ENCODE measurements at places on chromosomes 3 and 15.

- DNase-seq = no peak
Measured at GRCh38 chr3:13822871-13823585, 56.8 kb downstream of the WNT7A start.

GRCh38 chr3:174100744-174101143 is 703.2 kb downstream of the NLGN1 start:
- no peak for DNase-seq

- DNase-seq = no peak
Measured at GRCh38 chr15:69265347-69265955, 33.3 kb upstream of the PAQR5 start.

DNA sequence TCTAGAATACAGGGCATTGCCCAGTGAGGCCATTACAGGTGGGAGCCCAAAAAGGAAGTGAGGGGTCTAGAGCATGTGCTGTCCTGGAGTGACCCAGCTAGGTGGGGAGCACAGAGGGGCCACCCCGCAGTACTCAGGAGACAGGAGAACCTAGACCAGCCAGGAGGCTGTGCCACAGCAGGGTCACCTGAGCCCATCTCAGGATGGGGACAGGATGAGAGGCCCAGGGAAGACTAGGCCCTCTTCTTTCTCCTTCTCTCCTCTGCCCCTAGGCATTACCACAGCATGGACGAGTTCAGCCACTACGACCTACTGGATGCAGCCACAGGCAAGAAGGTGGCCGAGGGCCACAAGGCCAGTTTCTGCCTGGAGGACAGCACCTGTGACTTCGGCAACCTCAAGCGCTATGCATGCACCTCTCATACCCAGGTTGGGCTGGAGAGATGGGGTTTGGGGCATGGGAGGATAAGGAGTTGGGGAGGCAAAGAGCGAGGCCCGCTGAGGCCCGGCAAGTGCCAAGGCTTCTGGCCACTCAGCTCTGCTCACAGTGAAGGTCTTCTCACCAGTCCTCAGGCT is 20.6 kb downstream of the LOXL1 start:
- DNase-seq = no peak

DNA sequence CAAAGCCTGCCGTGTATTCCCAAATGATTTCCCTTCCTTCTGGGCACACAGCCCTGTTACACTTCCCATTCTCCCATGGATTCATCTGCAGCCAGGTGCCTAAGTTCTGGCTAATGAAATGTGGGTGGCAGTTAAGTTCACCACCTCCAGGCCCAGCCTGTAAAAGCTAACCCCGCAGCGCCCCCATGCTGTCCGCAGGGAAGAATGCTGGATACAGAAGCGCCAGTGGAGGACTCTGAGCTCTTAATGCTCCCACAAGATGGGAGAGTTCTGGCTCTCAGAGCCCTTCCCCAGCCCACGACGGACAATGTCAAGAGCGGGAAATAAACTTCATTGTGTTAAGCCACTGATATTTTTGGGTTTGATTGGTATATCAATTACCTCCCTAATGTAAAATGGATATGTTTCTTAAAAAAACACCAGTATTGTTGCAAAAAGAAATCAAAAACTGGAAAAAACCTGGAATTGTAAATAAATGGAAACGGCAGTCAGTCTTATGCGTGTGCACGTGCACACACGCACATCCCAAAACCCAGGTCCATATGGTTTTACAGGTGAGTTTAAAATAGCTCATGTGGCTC is 37.7 kb upstream of the FGD5 start:
- no peak for DNase-seq

GRCh38 chr15:80709542-80709941 is 14.4 kb downstream of the ABHD17C start:
- no peak for DNase-seq

DNA sequence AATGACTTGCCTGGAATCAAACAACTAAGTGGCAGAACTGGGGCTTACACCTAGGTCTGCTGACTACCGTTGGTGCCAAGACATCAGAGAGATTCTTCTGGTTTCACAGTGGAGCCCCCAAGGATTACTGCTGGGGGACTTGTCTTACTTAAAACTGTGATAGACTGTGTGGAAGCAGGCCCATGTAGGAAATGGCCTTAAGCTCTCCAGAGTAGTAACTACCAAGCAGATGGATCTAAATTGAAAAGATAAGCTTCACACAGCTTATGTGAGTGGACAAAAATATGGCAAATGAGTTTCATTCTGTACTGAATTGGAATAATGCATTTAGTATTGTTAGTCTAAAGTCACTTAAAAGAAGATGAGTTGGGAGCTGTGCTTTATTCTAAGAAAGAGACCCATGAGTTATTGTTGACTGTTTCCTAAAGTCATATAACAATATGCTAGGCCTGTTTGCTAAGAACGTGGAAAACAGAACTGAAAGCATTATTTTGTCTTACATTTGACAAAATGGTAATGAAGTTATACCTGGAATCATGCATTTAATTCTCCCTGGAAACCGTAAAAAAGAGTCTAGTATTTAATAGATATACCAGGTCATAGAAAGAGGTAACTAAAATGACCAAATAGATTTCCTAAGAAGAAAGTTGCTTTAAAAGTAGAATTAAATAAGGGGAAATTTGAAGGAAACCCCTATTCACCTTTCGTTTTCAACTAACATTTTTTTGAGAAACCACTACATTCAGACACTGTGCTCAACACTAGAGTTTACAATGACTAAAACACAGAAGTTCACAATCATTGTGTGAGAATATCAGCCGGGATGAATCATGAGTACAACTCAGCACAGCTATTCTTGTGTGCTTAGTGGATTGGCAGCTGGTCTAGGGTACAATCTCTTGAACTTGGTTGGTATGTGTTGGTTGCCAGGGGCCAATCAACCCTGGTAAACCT is 13.0 kb upstream of the MAPK6 start:
- DNase-seq = no peak

- DNase-seq = no peak
Measured at GRCh38 chr3:125289429-125289981, 77.0 kb upstream of the SLC12A8 start.

GRCh38 chr3:114565216-114565615 is 271.4 kb downstream of the TIGIT start:
- no peak for DNase-seq

GRCh38 chr3:10561162-10561945 is 56.0 kb upstream of the ATP2B2 start:
- no peak for DNase-seq

DNA sequence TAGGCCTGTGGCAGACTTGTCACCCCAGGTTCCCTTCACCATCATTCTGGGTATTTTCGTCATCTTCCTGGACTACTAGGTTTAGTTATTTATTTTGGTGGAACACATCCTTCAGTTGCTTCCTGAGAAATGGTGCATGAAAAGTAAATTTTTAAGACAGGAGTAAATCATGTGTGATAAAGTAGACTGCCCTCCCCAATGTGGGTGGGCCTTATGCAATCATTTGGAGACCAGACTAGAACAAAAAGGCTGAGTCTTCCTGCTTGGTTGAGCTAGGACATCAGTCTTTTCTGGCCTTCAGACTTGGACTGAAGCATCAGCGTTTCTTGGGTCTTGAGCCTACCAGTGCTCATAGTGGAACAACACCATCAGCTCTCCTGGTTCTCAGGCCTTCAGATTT is 50.7 kb upstream of the SLC2A2 start:
- DNase-seq = no peak

DNA sequence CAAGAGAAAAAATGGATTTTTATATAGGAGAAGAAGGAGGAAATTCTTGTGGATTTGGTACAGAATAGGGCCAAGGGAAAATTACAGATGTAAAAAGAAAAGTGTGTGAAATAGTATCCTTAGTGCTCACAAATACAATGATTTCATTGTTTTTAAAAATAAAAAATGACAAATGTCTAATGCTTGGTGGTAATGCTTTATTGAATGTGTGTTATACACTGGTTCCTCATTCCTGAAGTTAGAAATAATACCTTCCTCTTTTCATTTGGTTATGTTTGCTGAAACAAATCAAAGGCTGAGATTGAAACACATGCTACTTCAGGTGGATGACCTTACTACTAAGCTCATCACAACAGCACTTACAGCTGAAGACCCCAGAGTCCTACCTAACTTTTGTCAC is 37.7 kb upstream of the CCR2 start:
- DNase-seq = no peak

DNA sequence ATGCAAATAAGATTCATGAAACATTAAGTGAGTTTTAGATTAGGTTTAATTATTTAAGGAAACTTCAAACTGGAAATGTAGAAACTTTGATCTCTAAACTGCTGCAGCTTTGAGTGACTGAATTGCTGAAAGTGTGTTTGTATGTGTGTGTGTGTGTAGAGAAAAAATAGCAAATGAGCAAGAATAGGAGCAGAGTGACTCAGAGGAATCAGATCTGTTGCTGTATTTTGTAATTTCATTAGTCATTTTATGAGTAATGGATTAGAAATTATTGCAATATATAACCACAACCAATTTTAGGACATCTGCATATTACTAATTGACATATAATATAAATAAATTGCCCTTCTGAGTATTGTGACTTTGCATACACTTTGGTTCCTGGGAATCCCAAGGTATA is 52.8 kb upstream of the SLC9A9 start:
- DNase-seq = no peak

DNA sequence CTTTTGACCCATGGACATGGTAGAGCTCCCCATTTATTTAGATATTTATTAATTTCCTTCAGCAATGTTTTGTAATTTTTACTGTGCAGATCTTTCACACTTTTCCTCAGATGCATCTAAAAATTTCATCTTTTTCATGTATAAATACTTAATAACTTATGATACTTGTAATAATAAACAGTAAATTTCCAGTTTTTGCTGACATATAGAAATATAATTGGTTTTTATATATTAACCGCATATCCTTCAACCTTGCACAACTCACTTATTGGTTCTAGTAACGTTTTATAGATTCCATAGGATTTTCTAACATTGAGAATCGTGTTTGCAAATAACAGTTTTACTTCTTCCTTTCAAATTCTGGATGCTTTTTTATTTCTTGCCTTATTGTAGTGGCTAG is 3.5 kb upstream of the ZNF621 start:
- DNase-seq = no peak

- DNase-seq = no peak
Measured at GRCh38 chr3:45962033-45962432, 18.8 kb downstream of the CXCR6 start.

GRCh38 chr15:26394801-26395200 is 378.1 kb downstream of the GABRB3 start:
- DNase-seq = no peak

DNA sequence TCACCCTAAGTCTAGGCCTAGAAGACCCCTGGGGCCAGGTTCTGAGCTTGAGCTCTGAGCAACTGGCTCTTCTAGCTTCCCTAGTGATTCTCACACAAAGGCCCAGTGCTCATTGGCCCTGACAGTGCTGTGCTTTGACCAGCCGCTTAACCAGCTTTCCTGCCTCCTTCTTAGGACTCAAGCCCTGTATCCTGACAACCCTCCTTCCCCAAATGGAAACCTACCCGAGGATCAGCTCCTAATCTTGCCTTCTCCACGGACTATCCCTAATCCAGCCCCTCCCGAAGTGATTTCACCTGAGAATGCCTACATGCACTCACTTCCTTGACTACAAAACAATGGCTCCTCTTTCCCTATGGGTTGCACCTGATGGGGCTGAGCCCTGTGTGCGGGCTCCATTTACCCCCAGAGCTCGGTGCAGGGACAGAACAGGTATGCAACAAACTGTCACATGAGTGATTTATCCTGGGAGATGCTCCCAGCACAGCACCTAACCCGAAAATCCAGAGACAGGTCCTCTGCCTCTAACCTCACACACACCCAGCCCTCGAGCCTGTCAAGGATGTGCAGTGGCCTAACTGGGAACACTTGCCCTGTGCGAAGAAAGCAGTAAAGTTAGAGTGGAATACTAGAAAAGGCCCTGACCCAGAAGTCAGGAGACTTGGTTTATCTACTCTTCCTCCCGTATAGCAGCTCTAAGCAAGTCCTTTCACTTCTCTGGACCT is 2.3 kb downstream of the MEGF11 start:
- DNase-seq = no peak

- no peak for DNase-seq
Measured at GRCh38 chr15:94480289-94480834, 249.0 kb downstream of the MCTP2 start.

DNA sequence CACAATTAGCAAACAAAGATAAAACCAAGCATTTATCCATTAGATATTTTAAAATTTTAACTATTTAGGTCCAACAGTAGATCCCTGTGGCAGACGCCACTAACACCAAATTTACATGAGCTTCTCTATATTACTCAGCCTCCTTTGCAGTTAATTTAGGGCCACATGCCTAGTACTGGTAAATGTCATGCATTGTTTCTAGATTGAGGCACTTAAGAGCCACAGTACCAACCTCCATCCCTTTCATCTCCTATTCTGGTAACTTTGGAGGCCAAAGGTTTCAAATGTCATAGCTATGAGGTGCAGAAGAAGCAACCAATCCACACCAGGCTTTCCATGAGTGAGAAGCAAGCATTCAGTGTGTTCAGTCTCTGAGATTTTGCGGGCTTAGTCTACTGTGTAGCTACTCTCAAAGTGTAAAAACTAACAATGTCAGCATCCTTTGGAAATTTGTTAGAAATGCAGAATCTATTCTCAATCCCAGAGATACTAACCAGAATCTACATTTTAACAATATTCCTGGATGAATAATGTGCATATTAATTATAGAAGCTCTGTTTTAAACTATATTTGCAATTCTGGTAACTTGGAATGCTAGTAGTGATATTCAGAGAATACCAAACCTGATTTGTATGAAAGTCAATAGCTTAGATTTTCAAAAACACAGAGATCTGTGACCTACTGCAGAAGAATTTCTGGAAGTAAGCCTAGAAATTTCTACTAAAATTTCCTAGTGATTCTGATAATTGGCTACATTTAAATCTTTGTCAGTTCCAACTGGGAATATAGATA is 206.3 kb upstream of the CD96 start:
- no peak for DNase-seq

- no peak for DNase-seq
Measured at GRCh38 chr3:69563981-69564380, 175.3 kb upstream of the MITF start.

DNA sequence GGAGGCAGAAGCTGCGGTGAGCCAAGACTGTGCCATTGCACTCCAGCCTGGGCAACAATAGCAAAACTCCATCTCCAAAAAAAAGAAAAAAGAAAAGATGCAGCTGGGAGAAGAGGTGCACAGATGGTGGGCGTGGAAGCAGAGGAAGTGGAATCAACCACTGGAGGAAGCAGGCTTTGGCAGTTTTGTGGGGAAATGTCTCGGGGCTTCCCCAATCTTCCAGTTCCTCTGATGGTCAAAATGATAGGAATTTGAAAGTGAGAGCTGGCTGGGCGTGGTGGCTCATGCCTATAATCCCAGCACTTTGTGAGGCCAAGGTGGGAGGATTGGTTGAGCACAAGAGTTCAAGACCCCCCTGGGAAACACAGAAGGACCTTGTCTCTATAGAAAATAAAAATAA is 48.1 kb upstream of the SMAD3 start:
- DNase-seq = no peak

GRCh38 chr3:88141458-88142083 is 8.2 kb upstream of the C3orf38 start:
- DNase-seq = no peak

DNA sequence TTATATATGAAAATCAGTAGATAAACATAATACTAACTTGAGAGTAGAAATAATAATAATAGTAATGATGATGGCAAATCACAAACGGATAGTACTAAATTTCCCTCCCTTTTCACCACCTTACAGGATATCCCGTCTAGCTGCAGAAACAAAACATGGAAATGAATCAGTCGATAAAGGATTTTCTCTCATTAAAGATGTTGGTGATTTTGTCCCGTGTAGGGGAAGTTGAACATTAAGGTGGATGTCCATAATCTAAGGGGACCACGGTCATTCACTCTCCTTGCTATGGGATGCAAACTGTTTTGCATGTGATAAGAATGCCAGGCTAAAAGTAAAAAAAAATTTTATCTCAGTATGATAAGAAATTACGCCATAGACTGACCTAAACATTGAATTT is 1027.7 kb upstream of the NR2F2 start:
- DNase-seq = no peak
